ENCODE measurements at places on chromosomes 3 and 15.

- DNase-seq: no peak
Measured at GRCh38 chr3:182629521-182629920, 163.8 kb upstream of the ATP11B start.

DNA sequence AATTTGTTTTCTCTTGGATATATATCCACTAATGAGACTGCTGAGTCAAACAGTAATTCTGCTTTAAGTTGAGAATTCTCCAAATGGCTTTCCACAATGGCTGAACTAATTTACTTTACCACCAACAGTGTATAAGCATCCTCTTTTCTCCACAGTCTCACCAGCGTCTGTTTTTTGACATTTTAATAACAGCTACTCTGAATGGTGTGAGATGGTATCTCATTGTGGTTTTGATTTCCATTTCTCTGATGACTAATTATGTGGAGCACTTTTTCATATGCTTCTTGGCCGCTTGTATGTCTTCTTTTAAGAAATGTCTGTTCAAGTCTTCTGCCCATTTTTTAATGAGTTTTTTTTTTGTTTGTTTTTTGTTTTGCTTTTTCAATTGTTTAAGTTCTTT is 206.2 kb downstream of the CTNNB1 start:
- DNase-seq: no peak

DNA sequence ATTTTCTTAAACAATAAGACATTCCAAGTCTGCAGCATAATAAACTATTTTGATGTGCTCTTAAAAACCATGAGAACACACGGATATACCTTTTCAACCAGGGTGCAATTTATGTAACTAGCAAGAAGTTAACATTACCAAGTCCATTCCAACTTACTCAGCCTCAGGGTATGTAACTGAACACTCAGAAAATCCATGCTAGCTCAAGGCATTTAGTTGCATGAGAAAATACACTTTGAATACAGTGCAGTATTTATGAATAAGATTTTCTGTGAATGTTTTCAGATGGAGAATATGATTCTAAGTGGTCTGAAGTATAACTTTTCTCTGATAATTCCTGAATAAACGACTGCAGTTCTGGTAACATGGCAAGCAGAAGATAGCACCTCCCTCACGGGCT is 124.3 kb downstream of the SNRK start:
- DNase-seq: no peak

DNA sequence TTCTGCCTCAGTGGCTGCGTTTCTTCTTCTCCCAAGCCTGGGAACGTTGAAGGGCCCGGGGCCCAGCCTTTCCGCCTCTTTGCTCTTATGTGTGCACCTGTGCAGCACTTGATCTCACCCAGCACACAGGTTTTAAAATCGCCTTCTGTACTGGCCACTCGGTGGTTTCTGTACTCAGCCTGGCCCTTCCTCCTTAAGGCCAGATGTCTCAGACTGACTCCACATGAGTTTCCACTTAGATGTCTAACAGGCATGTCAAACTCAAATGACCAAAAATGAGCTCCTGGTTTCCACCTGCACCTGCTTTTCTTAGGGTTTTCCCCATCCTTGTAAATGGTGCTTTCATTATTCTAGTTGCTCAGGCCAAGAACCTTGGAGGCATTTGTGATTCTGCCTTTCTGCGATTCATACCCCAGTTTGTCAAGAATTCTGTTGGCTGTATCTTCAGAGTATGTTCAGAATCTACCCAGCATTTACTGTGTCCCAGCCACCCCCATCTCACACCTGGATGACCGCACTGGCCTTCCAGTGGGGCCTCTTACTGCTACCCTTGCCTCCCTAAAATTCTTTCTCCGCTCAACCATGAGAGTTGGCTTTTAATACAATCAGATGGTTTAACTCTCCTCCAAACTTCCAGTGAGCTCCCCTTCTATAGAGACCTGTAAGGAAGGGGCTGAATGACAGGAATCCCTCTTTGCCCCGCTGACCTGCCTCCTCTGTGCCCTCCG is 2.2 kb upstream of the TRAK1 start:
- no peak for DNase-seq

- no peak for DNase-seq
Measured at GRCh38 chr15:62469874-62470688, 305.0 kb upstream of the C2CD4B start.

- no peak for DNase-seq
Measured at GRCh38 chr3:150626148-150626930, 23.2 kb downstream of the SELENOT start.

- no peak for DNase-seq
Measured at GRCh38 chr3:150324788-150325187, 83.3 kb upstream of the TSC22D2 start.

- DNase-seq: no peak
Measured at GRCh38 chr15:57312318-57313133, 63.8 kb upstream of the CGNL1 start.

- peak; percentile 65 for DNase-seq
Measured at GRCh38 chr15:89164712-89165211, 56.6 kb downstream of the RLBP1 start.

DNA sequence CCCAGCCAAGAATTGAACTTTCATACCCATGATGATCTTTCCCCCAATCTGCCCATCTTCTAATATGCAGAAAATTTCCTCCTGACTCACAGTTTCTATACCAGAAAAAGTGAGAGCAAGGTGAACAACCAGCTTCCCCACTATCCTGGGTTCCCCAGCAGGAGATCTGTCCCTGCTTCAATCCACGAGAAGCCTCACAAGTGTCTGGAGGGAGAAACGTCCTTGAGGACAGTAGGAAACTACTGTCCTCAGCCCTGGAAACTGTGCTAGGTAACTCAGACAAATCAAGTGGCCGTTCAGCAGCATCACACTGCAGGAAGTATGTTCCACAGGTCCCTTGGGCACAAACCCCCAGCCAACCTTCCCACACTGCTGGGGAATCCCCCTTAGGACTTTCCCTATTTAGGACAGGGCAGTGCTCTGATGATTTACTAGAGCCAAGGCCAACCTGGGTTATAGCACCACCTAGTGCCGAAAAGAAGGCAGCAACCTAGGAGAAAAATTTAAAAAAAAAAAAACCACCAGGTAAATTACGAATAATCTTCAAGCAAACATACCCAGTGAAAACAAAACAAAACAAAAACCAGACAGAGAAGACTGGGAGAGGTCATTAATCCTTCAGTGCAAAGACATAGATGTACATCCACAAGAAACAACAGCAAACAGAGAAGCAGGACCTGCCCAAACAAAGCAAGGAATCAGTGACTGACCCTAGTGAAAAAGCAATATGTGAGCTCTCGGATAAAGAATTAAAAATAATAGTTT is 36.0 kb downstream of the MORC1 start:
- DNase-seq: no peak

DNA sequence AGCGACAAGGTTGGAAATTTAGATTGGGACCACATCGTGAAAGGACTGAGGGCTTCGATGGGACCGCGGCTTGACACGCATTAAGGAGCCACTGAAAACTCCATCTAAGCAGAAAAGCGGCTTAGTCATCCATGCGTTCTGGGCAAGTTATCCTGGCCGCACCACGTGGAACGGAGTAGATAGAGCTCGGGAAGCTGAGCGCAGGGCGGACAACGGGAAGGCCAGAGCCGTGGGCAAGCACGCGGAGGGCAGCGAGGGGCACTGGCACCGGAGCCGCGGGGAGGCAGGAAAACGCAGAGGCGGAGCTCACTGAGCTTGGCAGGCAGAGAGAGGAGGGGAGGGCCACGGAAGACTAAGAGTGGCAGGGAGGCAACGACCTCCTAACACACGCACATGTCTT is 61.3 kb upstream of the VGLL4 start:
- DNase-seq: no peak

- DNase-seq: peak; percentile 45
Measured at GRCh38 chr15:93036951-93037819, 51.8 kb downstream of the RGMA start.

DNA sequence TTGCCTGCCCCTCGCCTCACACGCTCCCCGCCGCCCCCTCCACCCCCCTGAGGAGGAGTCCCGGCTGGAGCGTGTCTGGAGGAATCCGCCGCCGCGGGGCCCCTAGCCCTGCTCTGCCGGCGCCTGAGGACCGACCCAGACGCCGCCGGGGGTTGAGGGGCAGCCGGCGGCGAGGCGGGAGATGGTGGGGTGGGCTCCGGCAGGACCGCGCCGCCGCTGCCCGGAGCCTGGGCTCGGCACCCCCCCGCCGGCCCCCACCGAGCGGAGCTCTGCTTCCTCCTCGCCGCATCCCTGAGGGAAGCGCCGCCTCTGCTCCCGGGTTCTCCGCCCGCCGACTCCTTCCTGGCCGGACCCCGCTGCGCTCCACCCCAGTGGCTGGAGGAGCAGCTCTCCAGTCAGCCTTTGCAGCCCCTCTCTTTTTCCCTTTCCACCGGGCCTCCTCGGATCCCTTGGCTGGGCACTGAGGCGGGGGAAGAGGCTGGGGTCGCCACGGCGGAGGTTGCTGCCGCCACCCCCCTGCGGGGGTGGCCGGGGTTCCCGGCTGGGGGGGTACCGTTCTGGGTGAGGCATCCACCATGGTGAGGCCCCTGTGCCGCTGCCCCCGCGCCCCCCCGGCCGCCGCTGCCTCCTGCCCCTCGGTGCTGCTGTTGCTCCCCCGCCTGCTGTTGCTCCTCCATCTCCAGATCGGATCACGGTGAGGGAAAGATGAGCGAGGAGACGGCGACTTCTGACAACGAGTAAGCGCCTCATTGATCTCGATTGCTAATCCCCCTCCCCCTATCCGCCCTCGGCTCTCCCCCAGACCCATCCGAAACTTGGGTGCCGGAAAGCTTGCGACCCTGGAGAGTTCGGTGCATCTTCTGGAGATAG is at the start of gene SPRED1:
Gene SPRED1 (plus strand): TSS at position 356 of the 870 bp plus-strand sequence. CDS start 350 bp downstream, at position 706.
- no peak for DNase-seq

DNA sequence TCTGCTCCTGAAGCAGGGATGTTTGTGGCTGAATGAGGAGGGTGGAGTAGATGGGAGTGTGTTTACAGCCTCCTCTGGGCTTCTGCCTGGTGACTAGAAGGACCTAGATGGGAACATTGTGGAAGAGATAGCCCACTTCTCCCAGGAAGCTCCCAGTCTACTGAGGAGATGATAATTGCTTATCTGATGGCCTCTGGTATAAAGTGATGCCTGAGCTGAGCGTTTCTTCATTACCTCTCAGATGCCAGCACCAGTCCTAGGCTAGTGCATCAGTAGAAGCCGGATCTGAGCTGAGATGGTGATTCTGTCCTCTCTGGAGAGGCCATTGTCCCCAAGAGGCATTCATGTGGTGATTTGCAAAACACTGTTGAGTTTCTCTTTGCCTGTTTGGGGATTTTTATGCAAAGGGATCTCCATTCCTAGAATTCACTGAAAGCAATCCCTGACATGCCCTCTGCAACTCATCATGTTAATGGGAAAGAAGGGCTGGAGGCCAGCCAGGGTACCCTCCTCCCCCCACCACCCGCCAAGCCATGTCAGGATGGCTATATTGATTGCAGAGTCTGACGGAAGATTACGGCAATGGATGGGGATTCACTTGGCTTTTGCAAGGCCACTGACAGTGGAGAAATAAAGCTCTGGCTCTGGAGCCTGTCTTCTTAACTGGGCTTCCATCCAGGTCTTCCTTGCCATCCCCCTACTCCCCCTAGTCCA is 166.4 kb upstream of the ROPN1 start:
- no peak for DNase-seq

- DNase-seq: no peak
Measured at GRCh38 chr3:197528190-197528589, 27.6 kb downstream of the BDH1 start.

Data from forelimb muscle (tissue), 1 donor.